Motor neuron (in vitro differentiated cells): ENCODE measurements at places on chromosomes 3 and 15.
A peak's percentile ranks its signal among the peaks of the same experiment; 100 is the strongest.

DNA sequence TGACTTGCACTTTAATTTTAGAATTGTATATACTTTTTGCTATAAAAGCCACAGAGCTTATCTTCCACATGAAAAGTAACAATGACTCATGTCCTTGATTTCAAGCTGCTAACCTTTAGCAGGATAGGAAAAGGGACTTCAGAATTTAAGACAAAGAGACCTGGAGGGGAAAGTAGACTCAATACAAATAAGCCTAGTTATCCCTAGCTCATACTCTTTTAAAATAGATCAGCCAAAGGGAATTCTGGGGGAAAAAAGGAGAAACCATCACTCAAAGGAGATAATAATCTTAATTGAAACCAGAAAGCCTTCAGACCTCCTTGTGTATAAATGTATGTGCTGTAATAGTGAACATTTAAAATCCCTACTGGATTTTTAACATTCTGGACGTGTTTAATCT lies 930.3 kb downstream of the NTRK3 start:
- ATAC-seq, result no peak

- ATAC-seq, result peak; percentile 84
Observed at GRCh38 chr3:42066516-42067181, 24.5 kb upstream of the TRAK1 start.

- ATAC-seq, result peak; percentile 60
Observed at GRCh38 chr3:140276703-140277102, 341.7 kb downstream of the CLSTN2 start.

DNA sequence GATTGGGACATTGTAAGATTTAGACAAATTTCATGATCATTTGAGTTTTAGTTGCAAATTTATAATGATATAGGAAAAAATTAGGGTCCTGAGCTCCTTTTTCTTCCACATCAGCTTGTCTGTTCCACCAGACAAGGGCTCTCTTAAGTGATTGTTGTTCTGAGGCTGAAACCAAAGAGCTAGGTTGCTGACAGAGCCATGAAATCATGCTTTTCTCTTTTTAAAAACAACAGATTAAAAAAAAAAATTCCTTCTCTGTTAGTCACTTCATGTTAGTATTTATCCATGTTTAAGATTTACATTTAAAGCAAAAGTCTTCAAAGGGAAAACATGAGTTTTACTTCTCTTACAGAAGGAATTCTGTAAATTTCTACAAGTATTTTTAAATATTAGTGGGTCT lies 56.8 kb downstream of the ATP2C1 start:
- ATAC-seq, result no peak
